ENCODE measurements at places on chromosomes 16 and 17.

DNA sequence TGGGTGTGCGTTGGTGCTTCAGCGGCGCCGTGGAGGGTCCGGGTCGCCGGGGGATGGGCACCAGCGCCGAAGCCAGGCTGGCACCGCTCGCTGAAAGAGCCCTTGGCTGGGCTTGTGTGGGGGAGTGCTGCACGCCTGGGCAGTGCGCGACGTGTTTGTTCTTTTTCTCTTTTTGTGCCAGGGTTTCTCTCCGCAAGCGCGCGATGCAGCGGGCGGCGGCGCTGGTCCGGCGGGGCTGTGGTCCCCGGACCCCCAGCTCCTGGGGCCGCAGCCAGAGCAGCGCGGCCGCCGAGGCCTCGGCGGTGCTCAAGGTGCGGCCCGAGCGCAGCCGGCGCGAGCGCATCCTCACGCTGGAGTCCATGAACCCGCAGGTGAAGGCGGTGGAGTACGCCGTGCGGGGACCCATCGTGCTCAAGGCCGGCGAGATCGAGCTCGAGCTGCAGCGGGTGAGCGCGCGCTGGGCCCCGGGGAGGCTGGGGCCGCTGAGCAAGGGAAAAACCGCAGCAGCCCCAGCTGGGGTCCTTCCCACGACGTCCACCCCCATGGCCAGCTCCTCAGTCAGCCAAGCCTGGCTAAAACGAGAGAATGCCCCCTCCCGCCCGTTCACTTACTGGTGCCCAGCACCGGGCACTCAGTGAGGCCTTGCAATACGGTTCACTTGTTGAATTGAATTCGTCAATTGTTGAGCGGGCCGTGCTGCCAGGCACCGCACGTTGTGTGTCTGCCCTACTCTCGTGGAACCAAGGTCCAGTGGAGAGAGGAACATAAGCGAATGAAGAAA is 541 bp downstream of the GPT2 start:
- peak; percentile 62 for DNase-seq

DNA sequence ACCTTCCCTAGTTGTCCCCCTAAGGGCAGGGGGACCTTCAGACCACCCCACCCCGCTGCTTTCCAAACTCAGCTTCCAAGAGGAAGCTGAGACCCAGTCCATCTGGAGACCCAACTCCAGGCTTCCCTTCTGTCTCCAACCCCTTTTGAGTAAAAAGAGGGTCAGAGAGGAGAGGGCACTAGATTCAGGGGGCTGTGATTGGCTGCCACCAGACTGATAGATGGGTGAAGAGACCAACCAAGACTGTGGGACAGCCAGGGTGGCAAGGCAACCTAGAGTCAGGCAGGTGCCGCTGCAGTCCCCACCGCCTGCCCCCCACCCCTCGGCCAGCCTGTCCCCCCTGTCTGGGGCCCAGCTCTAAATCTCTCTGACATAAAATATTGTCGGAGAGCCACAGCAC is 92.5 kb downstream of the SDK2 start:
- no peak for DNase-seq

DNA sequence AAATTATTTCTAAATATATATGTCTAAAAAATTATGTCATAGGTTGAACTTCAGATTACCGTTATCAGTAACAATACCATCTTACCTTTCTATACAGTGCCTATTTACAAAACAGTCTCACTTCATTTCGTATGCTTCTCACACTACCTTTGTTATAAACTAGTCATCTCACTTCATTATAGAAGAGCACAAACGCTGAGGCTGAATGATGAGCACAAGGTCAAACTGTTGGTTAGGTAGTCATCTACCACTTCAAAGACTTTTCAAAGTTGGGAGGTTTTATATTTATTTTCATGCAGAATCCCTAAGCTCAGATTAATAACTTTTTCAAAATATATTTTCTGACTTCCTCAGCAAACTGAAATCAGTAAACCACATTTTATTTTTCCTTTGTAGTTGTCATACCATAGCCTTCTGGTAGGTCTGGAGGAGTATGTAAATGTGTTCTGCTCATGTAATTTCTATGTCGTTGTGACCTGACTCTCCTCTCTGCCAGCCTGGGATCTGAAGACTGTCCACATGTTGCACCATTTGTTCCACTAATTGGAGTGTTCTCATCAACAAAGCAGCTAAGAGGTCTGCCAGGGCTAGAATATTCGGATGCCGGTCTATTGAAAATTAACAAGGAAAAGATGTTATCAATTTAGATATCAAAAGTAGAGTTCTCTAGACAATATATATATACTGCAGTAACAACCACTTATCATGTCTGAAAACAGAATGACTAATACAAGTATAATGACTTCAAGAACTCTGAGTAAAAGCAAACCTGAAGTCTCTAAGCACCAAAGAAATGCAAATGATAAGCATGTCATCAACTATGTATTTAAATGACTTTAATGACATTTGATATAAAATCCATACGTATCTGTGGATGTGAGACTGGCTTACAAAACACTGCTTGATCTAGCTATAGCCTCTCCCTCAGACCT is 73.9 kb downstream of the CEP95 start:
- DNase-seq: no peak

DNA sequence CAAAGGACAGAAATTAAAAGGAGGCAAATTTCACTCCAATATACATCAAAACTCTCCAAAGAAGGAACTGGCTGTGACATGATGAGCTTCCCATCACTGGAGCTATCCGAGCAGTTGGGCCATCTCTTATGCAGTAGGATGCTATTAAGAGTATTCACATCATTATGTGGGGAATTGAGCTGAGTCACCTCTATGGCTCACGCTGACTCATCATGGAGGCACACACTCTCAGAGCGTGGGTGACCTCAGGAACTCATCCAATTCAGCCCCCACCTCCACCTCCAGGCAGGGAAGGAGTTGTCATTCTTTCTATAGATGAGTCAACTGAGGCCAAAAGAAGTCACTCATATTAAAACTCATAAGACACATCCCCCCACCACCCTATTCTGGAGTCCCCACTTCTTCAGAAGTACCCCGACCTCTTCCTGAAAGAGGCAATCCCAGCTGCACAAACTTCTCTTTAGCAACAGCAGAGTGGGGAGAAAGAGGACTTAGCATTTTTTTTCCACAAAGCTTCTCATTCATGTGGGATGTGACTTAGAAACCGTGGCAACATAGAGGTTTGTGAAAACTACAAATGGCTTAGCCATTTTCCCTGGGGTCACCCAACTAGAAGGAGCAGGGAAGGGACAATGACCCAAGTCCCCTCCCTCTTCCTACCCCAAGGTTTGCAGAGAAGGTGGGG is 32.5 kb downstream of the ABCC12 start:
- DNase-seq: peak; percentile 79

DNA sequence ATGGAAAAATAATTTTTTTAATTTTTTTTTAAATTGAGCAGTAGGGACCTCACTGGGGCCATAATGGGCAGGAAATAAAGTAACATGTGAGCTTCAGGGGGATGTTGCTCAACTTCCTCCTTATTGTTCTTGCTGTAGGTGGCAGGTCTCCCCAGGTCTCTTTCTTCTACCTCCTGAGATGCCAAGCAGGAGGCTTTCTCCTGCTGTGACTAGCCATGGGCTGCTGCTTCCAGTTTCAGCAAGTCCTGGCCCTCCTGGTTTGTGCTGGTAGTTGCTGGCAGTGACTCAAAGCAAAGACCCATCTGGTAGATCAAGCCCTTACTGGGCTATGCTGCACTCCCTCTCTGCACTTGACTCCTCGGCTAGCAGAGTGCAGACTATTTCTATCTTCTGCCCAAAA is 2.3 kb downstream of the DPEP2NB start:
- peak; percentile 84 for DNase-seq

GRCh38 chr17:35001549-35001948 is 21.2 kb downstream of the LIG3 start:
- DNase-seq: no peak

GRCh38 chr17:72408641-72409040 is 287.8 kb downstream of the SOX9 start:
- no peak for DNase-seq

DNA sequence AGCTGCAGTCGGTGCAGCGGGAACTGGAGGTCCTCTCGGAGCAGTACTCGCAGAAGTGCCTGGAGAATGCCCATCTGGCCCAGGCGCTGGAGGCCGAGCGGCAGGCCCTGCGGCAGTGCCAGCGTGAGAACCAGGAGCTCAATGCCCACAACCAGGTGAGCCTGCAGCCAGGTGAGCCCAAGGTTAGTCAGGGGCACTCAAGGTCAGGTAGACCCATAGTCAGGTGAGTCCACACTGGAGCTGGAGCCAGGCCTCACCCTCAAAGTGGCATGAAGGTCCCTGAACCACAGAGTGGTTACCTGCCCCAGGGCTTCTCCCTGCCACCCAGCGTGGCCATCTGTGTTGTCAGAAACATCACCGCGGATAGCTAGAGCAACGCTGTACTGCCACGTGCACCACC is 32.2 kb downstream of the PLD6 start:
- no peak for DNase-seq

DNA sequence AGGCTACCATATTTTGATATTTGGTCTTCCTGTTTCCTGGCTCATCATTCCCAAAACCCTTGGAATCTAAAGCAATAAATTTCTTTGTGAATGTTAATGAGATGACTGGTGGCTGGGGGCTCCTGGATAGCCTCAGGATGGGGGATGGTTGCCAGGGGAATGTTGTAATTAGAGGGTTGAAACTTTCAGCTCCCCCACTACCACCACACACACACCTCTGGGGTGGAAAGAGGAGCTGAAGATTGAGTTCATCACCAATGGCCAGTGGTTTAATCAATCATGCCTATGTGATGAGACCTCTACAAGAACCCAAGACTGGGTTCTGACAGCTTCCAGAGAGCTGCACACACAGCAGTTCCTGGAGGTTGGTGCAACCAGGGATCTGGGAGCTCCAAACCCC is 59.1 kb downstream of the HS3ST3A1 start:
- DNase-seq: no peak

DNA sequence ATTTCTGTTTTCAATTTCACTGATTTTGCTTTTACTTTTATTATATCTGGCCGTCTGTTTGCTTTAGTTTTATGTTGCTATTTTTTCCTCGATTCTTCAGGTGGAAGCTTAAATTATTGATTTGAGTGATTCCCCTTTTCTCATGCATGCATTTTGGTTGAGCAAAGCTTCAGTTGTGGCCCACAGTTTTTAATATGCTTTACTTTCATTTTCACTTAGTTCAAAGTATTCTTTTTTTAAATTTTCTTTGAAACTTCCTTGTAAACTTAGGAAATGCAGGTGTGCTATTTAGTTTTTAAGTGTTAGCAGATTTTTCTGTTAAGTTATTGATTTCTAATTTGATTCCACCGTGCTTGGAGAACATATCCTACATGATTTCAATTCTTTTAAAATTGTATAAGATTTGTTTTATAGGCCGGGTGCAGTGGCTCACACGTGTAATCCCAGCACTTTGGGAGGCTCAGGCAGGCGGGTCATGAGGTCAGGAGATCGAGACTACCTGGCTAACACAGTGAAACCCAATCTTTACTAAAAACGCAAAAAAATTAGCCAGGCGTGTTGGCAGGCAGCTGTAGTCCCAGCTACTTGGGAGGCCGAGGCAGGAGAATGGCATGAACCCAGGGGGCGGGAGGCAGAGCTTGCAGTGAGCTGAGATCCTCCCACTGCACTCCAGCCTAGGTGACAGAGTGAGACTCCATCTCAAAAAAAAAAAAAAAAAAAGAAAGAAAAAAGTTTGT is 531.2 kb downstream of the KIF2B start:
- DNase-seq: no peak

DNA sequence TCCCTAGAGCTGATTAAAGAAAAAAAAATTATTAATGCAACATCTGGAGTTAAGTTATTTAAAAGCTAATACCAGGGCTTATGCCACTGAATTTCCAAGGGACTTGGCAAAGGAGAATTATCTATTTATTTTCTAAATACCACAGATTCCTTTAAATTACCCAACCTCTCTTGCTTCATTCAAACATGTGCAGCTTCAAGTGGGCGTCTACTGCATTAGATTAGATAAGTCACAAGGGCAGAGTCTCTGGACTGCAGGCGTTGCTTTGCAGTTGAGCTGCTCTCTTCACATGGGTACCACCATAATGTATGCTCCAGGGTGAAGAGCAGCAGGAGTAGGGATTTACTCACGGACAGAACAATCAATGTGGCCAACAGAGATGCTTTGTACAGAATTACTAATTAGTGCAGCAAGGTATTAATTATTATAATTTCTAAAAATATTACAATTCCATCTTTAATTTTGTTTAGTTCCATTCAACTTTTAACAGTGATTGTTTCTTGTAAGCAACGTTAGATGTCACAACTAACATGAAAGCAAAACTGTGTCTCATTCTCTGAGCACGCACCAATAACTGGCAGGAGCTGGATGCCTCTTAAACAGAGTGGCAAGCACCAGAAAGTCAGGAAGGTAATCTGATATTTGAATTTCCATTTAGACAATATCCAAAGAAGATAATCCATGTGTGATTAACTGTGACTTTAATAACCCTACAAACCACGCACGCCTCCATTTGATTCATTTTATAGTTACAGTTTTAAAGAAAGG is 214.2 kb downstream of the STX8 start:
- no peak for DNase-seq

DNA sequence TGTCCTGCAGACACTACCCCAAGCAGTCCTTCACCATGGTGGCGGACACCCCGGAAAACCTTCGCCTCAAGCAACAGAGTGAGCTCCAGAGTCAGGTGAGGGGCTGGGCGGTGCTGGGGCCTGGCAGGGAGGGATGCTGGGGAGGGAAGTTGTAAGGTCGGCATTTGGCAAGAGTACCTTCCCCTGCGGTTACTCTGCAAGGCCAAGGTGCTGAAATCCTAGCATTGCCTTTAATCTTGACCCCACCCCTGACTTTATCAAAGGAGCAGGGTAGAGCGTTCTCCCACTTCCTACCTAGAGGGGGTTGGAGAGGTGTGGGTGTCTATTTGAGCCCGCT is 20.5 kb downstream of the LASP1 start:
- no peak for DNase-seq

DNA sequence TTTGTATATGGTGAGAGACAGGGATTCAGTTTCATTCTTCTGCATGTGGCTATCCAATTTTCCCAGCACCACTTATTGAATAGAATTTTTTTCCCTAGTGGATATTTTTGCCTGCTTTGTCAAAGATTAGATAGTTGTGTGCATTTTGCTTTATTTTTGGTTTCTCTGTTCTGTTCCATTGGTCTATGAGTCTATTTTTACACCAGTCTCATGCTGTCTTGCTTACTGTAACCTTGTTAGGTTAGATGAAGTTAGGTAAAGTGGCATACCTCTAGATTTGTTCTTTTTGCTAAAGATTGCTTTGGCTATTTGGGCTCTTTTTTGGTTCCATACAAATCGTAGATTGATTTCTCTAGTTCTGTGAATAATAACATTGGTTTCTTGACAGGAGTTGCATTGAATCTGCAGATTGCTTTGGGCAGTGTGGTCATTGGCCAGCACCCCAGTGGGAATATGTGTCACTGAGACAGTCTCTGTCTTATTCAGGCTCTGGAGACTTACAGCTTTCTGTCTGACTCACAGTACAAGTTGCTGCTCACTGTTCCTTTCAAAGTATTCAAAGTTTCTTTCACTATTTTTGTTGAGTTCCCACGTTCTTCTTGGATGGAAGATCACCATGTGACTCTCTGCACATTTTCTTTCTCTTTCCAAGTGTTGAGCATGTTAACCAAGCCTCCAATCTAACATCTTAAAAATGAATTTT is 709.1 kb downstream of the CDH11 start:
- no peak for DNase-seq

- peak; percentile 69 for DNase-seq
Measured at GRCh38 chr16:11254913-11255736, 879 bp downstream of the SOCS1 start.
